ENCODE measurements at places on chromosomes 12 and 14.
A peak's percentile ranks its signal among the peaks of the same experiment; 100 is the strongest.

DNA sequence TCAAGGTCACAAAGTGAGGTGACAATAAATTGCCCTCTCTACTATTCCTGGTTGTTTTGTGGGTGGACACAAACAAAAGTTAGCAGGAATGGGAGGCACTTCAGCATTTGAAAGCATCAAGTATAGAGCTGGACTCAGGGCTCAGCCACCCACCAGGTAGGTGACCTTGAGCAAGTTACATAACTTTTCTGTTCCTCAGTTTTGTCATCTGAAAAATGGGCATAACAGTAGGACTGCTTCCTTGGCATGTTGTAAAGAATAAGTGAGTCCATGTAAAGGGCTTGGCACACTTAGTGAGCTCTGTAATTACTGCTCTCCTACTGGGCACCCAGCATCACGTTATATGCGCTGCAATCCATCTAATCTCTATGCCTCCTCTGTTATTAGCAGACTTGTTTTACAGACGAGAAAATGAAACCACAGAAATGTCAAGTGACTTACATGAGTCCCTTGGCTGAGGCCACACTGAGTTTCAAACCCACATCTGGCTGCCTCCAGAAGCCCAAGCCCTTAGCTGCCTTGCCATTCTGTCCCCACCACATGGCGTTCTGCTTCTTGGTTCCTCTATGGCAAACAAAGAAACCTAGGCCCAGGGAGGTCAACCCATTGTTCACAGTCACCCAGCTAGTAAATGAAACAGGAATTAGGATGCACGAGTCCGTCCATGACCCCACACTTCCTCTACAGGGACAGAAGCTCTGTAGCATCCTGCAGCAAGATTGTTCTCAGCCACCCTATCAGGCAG lies 63.2 kb upstream of the SLC24A4 start:
- no peak for DNase-seq

- no peak for DNase-seq
Observed at GRCh38 chr12:47356129-47356700, 276.5 kb upstream of the AMIGO2 start.

DNA sequence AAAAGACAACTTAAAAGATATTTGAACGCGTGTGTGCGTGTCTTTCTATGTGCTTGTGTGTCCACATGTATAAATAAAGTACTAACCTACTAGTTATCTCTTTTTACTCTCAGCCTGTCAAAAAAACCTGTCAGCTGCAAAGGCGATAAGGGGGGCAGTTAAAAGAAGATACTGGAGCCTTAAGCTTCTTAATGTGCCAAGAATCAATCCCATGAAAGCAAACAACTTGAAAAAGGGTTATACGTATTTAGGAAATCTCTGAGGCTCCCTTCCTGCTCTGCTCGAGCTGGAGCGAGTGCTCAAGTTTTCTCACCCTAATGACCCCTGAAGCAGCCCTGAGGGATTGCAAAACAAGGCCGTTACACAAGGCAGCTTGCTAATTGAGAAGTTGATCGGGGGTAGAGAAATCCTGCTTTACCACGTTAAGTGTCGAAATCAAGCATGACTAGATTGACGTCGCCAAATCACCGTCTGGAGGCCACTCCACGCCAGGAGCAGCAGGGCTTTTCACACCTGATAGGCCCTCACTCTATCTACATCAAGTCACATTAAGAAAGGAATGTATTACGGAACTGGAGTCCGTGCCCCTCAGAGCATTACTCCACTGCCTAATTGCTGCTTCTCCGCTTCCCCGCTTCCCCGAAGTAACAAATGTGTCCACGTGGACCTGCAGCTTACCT lies 32.4 kb downstream of the LMO3 start:
- DNase-seq = no peak

- DNase-seq = no peak
Observed at GRCh38 chr12:53560351-53560750, 53.1 kb upstream of the NPFF start.

DNA sequence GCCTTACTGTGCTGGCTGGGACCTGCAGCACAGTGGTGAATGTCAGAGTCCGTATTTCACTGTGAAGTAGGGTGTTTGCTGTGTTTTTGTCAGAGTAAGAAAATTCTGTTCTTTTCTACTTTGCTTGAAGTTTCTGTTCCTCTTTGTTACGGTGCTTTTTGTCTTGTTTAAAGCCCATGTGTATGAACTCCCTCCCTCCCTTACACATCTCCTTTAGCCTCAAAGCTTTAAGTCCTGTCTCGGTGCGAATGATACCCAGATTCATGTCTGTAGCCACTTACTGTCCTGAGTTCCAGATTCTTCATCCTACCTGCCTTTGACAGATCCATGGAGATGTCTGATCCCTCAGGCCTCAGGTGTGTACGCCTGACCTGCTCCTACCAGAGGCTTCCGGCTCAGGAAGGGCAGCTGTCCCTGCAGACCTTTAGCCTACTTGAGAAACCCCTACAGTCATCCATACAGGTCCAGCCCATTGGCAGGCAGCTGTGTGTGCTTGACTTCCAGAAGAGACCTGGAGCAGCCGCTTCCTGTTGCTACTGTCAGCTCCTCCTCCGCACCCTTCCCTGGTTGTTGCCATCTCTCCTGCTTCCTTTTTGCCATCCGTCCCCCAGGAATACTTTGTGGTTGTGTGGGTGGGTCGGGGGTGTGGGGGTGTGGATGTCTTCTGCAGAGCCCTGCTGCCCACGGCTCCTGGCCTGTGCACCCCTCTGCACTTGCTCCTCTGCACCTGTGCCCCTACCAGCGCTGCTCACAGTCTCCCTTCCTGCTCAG lies 72.9 kb downstream of the DDX51 start:
- DNase-seq = no peak

GRCh38 chr12:118193477-118193876 lies 57.6 kb downstream of the PEBP1 start:
- no peak for DNase-seq

DNA sequence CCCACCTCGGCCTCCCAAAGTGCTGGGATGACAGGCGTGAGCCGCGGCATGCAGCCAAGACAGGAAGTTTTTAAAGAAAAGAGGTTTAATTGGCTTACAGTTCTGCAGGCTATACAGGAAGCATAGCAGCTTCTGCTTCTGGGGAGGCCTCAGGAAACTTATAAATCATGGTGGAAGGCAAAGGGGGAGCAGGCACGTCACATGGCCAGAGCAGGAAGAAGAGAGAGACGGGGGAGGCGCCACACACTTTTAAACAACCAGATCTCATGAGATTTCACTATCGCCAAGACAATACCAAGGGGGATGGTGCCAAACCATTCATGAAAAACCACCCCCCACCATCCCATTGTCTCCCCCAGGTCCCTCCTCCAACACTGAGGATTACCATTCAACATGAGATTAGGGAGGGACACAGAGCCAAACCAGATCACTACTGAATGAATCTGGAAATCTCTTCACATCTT lies 14.1 kb downstream of the CCDC63 start:
- no peak for DNase-seq

- DNase-seq = no peak
Observed at GRCh38 chr12:58388261-58388660, 446.9 kb downstream of the ATP23 start.

DNA sequence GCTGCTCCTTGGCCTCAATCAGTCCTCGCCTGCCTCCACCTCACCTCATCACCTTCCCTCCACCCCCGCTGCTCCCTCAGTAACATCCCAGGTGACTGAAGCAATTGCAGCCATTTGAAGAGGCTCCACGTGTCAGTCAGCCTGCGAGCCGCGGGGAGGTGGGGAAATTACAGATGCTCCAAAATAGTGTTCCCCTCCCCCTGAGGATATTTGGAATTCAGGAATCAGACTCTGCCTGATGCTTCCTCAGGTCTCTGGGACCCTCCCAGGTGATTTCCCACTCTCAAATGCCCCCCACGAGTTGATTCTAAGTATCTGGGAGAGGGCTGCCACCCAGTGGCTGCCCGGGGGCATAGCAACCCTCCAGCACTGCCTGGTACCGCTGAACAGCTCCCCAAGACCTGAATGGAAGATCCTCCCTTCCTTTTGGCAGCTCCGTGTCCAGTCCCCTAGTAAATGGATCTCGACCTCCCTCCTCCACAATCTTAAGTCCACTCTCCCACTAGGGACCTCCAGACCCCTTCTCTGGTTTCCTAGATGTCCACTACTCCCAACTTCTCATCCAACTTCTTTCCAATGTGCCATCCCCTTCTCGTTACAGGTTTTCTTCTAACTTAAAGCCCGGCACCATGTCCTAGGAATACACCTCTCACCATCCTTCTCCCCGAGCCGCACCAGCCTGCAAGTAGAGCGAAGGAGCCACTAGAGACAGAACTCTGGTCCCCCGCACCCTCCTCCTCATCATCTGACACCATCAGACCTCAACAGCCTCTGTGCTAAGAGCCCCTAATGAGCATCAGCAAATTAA lies 1.4 kb upstream of the ASIC1 start:
- DNase-seq = peak; percentile 81

DNA sequence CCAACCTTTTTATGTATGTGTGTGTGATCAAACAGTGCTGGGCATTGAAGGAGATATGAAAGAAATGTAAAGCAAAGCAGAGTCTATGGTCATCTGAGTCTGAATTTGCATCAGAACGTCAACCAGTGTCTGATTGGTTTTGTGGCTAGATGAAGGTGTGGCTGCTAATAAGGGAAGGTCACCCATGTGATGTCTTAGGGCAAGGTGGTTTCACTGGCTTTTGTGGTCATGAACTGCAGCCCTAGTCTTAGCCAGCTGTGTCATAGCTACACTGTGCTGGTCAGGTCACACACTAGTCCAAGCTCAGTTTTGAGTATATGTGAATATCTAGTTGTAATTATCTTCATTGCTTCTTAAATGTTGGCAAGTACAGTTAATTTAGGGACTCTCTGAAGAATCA lies 105.8 kb downstream of the TGFB3 start:
- DNase-seq = no peak

DNA sequence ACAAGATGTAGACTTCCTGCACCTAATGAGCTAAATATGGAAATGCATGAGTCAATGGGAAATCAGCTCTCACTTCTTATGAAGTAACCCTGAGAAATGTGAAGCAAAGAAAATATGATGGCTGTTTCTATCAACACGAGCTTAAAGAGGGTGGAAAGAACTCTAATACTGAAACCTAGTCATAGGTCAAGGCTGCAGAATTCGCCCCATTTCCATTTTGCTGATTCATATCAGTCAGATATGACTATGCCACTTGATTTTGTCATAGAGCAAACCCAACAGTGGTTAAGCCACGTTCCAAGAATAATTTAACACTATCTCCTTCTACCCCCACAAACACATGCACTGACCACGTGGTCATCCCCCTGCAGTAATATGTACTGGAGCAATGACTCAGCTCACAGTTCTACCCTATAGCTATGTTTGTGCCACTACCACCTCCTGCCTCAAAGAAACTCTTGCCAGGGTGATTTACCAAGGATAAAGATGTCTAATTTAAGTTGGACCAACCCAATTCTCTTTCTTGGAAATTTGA lies 157.5 kb downstream of the TMTC3 start:
- no peak for DNase-seq

Measured in G401 (cell line).